ENCODE measurements at places on chromosomes 5 and 9.
A peak's percentile ranks its signal among the peaks of the same experiment; 100 is the strongest.

DNA sequence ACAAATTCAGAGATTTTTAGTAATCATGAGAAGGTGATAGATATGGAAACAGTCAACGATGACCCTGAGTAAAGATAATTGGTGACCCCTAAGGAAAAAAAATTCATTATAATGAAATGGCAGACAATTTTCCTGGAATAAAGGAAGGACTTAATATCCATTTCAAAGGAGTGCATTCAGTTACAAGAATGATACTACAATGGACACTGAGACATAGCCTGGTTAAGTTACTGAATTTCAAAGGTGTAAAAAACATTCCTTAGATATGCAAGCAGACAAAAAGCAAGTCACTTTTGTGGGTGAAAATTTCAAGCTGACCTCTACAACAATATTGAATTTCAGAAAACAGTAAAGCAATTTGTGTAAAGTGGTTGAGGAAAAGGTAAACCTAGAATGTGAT lies 1012.5 kb upstream of the SEMA6A start:
- DNase-seq, result no peak

- DNase-seq, result no peak
These were observed 12.9 kb upstream of the RHOBTB3 start for GRCh38 chr5:95718203-95718602.

DNA sequence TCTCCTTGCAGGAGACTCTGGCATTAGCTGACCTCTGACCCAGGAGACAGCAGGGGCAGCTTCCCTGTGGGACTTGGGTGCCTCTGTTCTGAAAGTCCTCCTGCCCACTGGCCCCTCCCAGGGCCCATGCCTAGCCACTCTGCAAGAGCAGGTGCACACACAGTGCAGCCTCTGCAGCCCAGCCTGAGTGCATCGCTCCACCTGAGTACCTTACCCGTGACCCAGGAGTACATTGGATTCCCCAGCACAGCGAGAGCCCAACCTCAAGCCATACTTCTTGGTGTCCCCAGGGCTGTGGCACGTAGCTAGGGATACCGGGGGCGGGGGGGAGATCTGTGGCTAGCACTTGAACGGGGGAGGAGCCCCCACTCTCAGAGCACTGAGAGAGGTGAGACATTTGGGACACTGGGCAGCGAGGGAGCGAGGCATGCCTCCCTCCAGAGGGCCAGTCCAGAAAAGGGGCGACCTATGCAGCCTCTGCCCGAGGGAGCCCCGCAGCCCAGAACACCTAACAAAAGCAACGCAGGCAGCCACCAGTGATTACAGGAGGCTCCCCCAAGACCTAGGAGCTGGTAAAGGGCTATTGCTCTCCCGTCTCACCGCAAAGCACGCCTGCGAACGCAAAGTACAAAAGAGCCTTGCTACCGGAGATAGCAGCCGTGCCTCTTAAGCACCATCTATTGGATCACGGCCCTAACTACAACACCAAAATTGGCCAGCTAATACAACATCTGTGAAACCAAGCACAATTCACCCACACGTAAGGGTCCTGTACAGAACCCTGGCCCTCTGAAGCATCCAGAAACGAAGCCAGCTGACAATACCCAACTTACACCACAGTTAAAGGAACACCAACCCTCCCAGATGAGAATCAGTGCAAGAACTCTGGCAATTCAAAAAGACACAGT lies 826 bp upstream of the PRDM9 start:
- peak; percentile 20 for DNase-seq

DNA sequence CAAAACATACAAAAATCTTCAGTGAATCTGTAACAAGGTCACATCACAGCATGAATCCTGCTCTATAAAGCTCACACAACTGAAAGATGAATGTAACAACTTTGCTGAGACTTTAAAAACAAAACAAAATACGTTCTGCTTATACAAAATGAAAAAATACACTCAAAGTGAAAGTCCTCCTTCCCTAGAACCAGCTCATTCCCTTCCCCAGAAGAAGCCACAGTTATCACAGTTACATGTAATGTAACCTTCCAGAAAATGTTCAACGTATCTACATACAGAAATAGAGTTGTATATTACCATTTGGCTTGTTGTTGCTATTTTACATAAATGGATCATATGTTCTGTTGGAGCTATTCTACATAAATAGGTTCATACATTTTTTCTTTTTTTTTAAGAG lies 2.6 kb downstream of the AUH start:
- DNase-seq, result no peak

GRCh38 chr9:95087659-95088242 lies 229.8 kb downstream of the FANCC start:
- DNase-seq, result no peak

DNA sequence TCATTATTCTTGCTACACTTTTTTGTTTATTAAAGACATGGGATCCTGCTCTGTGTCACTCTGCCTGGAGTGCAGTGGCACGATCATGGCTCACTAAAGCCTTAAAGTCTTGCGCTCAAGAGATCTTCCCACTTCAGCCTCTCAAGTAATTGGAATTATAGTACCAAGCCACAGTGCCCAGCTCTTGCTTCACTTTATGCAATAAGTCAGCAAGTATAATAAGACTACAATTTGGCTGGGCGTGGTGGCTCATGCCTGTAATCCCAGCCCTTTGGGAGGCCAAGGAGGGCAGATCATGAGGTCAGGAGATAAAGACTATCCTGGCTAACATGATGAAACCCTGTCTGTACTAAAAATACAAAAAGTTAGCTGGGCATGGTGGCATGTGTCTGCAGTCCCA lies 5.9 kb downstream of the C9orf153 start:
- no peak for DNase-seq

GRCh38 chr5:42598311-42598710 lies 158.3 kb upstream of the CCDC152 start:
- no peak for DNase-seq

- DNase-seq, result no peak
These were observed 502.8 kb downstream of the NTRK2 start for GRCh38 chr9:85172001-85172978.

GRCh38 chr5:123436201-123436600 lies 13.0 kb upstream of the CEP120 start:
- no peak for DNase-seq

DNA sequence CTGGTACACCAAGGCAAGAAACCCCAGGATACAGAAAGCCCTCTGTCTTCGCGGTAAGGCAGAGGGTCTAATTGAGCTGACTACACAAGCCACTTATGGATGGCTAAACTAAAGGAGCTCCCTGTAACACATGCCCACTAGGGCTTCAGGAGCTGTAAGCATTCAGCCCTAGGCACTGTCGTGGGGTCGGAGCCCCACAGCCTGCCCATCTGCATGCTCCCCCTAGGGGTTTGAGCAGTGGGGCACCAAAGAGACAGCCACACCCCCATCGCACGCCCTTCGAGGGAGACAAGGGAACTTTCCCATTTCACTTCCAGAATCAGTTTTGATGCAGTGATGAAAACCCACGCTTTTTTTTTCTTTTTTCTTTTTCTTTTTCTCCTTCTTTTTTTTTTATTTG lies 11.0 kb upstream of the MTMR12 start:
- DNase-seq, result no peak

DNA sequence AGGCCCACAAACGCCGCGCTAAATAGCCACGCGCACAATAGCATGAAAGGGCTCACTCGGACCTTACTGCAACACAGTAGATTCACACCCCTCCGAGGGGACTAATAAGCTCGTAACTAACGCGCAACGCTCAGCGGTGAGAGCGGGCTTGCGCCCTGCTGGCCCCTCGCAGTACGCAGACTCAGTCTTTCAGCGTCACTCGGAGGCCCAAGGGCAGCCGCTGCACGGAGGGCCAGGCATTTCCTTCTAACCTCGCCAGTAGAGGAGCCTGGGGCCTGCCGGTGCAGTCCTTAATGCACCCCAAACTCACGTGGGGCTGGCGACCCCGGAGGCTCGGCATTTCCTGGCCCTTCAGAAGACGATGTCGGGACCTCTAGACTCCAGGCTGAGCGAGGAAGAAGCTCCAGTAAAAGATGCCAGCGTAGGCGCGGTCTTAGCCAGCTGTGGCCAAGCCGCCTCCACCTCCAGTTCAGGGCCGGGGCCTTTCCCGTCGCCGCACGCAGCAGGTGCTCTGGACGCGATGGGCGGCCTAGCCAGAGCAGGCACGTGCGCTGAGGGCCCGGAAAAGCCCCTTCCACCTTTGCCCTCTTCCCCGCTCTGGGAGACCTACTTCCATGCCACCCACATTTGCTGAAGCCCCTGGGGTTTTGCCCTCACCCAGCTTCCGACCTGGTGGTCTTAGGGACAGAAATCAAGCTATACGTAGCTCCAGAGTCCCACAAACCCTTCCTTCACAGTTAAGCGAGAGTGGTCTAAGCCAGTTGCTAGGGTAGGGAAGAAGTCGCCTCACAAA lies 38.3 kb upstream of the TIFAB start:
- no peak for DNase-seq

DNA sequence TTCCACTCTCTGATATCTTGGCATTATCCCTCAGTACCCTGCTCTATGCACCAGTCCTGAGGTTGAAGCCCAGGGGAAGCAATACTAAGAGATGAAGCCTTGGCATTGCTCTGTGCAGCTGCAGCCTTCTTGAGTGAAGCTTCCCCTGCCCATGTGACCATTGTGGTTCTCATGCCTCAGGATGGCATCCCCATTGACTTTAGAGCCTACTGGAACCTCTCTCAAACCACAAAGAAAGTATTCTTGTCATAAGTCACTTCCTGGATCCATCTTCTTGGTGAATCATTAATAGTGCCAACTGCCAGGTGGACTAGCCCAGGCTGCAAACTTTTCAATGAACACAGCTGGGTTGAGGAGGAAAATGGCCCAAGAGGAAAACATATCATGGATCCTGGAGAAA lies 283.9 kb upstream of the RFX3 start:
- no peak for DNase-seq

DNA sequence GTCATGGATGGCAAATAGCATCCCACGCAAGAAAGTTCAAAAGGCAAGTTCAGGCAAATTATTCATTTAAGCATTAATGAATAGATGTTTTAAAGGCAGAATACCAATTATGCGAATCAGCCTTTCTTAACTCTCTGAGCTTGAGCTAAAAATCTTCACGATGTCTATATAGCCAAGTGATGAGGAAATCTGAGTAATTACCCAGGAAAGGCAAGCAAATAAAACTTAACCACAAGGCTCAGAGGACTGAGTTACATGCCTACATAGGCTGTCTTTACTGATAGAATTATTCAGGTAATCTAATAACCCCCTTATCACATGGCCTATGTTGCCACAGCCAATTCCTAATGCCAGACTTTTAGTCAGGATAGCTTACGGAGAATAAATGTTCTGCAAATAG lies 120.8 kb upstream of the MTAP start:
- no peak for DNase-seq

GRCh38 chr9:95875305-95876137 lies at the start of gene ERCC6L2:
Gene ERCC6L2 (plus strand): TSS chr9:95875691. CDS start chr9:95876039, 348 bp downstream.
- peak; percentile 28 for DNase-seq

Measured in NCI-H187 treated with DMSO at 0.1 percent for 48 hours (cell line).